Stimulated activated CD8-positive, alpha-beta memory T cell treated with anti-CD3 and anti-CD28 coated beads, Interleukin-15, amount 100 ng/mL, for 24 hours (primary cell): ENCODE measurements at places on chromosomes 2 and 18.
A peak's percentile ranks its signal among the peaks of the same experiment; 100 is the strongest.

- DNase-seq: no peak
Observed at GRCh38 chr2:205212357-205212756, 469.9 kb upstream of the NRP2 start.

DNA sequence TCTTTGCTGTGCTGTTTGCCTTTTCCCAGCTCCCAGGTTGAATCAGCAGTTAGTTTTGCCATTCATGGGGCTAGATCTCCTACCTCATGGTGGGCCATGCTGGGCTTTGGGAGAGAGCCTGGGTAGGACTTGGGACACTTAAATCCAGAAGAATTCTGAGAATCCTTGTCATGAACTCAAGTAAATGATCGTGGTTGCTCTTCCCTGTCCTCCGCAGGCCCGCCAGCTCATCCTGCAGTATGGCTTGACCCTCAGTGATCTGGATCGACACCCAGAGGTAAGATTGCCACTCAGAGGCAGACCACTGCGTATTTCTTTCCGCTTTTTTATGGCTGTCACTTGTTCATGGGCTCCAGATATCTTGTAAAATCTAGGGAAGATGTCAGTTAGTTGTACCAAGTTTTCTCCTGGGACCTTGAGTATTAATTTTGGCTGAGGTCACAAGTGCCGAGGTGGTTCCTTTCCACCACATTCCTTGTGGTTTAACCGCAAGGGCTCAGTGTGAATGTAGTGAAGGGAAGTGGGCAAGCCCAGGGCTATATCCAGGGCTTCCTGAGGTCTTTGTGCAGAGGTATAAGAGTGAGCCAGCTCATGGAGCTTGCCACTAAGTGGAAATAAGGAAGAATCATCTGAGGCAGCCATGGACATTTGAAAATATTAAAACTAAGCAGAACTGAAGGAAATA, 37.7 kb downstream of the RPIA start:
- DNase-seq: no peak

DNA sequence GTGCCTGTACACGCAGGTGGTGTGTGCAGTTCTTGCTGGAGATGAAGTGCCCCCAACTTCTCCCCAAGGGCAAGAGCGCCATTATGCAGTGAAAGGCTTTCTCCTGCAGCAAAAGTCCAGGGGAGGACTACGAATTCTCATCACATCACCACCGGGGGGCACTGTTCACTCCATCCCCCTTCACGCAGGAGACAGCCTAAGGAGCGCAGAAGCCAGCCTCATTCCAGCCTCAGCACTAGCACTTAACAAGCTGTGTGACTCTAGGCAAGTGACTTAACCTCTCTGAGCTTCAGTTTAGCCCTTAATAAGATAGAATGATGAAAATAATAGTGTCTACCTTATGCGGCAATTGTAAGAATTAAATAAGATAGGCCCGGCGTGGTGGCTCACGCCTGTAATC, 32.3 kb downstream of the DNMT3A start:
- DNase-seq: no peak

DNA sequence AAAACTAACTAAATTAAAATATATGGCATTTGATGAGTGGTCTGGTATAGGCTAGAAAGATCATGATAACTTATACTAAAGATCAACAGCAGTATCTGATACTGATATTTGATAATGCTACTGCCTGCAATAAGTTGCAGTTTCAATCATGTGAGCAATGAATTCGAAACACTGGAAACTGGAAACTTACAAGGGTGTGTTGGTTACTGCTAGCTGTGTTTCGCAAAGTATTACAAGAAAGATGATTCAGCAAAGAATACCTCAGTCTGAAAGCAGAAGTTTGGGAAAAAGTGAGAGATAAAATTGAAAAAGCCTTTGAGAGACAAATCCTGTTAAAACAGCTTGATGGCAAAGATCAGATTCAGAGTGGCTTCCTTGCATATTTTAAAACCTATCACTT, 294.5 kb downstream of the CCDC178 start:
- no peak for DNase-seq

GRCh38 chr2:69589973-69590652, 53.4 kb downstream of the AAK1 start:
- no peak for DNase-seq

GRCh38 chr2:26542194-26542455, 64.2 kb upstream of the OTOF start:
- DNase-seq: no peak

DNA sequence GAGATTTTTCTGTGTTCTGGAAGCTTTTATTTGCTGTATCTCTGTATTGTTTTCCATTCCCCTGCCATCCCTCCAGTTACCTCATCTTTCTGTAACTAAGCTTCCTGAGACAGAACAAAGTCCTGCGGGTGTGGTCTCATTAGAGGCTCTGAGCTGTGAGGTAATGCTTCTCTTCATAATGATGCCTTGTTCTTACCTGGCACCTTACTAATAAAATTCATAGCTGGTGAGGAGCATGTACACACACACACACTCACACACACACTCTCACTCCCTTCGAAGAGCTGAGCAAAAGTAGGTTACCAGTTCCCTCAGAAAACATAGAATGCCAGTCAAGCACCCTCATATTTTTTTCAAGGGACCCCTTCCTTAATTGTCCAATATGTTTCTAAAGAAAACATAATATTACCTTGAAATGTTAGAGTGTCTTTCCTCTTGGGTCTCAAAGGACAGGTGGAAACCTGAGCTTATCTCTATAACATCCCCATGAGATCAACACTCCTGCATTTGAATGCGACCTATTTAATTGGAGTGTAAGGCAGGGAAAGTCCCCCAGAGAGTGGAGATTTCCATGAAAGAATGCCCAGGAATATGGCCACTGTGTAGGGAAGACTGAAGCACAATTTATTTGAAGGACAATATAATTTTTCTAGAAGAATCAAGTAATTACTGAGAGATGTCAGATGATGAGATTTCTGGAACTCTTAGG, 161.6 kb upstream of the NCK2 start:
- DNase-seq: no peak

DNA sequence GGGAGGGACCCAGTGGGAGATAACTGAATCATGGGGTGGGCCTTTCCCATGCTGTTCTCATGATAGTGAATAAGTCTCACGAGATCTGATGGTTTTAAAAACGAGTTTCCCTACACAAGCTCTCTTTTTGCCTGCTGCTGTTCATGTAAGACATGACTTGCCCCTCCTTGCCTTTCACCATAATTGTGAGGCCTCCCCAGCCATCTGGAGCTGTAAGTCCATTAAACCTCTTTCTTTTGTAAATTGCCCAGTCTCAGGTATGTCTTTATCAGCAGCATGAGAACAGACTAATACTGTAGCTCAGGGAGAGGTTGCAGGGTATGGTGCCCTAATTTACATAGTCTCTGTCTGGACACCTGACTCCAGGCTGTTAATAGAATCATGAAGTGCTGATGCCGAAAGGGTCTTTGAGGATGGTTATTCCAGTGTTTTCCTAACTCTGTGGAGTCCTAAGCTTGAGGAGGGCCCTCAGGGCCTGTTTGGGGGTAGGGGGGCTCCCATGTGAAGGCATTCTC, 343.2 kb downstream of the ALK start:
- no peak for DNase-seq

DNA sequence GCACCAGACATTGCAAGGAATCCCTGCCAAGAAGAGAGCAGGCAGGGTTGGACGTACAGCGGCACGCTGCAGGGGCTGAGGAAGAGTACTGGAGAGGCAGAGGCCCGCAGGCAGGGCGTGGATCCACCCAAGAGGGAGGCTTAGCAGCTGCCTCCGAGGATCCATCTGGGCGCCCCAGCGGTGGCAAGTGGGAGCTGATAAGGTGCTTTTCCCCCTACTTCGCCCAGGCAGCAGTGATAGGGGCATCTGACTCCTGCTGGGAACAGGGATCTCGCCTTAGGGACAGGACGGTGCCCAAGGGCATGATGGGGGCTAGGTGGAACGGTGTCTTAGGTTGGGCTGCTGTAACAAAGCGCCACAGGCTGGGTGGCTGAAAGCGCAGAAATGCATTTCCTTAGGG, 67.4 kb upstream of the HS6ST1 start:
- DNase-seq: no peak

DNA sequence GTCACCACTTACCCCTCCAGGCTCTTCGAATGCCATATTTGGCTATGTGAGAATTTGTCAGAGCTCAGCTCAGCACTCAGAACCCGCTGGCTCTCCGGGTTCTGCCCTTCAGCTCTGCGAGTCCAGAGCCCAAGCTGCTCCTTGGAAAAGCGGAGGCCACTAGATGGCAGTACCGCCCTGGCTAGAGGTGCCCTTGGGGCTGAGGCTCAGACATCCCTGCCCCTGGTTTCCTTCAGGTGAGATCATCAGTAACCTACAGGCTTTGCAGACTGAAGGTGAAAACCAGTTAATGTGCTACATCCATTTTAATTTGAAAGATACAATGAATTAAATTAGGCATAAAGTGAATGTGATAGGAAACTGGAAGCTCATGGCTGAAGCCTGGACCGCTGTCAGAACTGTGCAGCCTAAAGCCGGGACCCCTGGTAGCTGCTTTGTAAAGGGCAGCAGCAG, 285.6 kb downstream of the AGAP1 start:
- DNase-seq: peak; percentile 23

- no peak for DNase-seq
Observed at GRCh38 chr2:78601113-78601512, 424.4 kb upstream of the REG3G start.

GRCh38 chr2:42328148-42328833, 32.7 kb downstream of the COX7A2L start:
- no peak for DNase-seq

GRCh38 chr2:176492583-176492982, 223.3 kb downstream of the MTX2 start:
- DNase-seq: no peak

DNA sequence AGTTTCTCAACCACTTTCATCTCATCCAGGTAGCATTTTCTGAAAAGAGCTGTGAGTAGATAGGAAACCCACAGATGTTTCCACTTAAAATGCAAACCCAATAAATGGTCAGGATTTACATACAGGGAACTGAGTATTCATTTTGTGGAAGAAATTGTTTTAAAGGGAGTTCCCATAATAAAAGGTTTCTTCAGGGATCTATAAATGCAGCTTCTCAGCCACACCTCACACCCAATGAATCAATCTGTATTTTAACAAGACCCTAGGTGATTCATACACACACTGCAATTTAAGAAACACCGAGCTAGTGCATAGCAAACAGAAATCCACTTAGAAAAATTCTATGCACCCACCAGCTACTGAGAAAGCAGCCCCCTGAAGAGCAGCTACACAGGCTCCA, 140.1 kb upstream of the ACAA2 start:
- no peak for DNase-seq

DNA sequence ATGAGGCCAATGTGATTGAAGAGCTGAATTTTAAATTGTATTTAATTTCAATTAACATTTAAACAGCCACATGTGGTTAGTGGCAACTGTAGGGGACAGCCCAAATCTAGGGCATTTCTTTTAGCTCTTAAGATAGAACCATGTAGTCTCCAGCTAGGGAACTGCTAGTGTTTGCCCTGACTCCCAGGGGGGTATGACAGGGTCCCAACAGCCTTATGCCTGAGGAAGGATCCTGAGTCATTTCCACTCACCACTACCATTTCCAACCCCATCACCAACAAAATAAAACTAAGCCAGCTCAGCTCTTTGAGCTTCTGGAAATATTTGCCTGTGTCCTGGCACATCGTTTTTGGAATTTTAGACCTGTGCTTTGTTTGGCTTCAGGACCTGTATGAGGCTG, 13.7 kb upstream of the GMCL1 start:
- no peak for DNase-seq

GRCh38 chr2:25642298-25642697, 31.1 kb downstream of the DTNB start:
- DNase-seq: no peak

DNA sequence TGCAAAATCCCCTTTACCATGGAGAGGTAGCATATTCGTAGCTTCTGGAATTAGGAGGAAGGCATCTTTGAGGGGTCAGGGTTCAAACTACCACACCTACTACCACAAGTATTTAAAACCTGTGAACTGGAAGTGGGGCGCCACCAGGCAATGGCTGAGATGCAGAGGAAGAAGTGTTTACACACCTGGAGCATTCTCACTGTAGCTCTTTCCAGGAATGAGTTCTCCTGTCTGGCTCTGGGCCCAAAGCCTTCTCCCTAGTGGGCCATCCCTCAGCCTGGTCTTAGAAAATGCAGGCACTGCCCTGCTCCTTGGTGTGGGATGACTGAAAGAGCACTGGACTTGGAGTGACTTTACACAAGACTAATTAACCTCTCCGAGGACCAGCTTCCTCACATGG, 30.7 kb upstream of the FOXI3 start:
- no peak for DNase-seq

DNA sequence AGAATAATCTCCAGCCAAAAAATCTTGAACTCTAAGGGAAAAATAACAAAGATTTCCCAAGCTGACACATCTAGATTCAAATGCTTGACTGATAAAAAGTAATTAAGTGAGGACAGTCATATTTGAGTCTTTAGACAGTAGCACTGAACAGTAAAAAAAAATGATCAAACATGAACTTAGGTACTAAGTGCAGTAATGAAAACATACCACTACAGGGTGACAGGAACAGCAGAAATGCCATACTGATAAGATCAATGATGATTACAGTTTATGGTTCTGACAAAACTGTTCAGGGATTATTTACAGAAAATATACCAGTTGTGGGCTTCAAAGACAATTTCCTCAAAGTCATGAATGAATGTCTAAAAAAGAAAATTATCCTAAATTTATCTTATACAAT, 80.3 kb downstream of the OSBPL1A start:
- no peak for DNase-seq

- DNase-seq: no peak
Observed at GRCh38 chr2:151071382-151071781, 190.3 kb downstream of the RBM43 start.

- DNase-seq: no peak
Observed at GRCh38 chr2:137607722-137608318, 356.5 kb upstream of the HNMT start.

DNA sequence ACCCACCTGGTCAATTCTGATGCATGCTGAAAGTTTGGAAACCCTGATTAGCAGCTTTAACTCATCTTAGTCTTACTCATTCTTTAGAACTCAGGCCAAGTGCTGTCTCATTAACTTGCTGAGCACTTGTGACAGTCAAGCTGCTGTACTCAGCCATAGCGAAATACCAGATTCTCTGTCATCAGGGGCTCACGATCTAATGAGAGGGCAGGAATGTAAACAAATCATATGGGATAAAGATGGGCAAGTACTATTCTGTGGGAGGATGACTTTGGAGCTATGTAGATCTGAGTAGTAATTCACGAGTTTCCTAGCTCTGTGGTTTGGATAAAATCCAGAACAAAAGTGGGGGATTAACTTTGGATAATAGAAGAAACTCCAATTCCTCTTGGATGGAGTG, 376.6 kb downstream of the HRH4 start:
- DNase-seq: no peak

GRCh38 chr2:237170020-237170419, 84.3 kb downstream of the COPS8 start:
- no peak for DNase-seq
